ENCODE measurements at places on chromosomes 7 and 10. TPM values are rescaled to one million over a fixed set of nuclear protein-coding genes. Genes with fewer than 3 reads are reported as not detected.

The MYH16 gene
- not detected for total RNA-seq

The ACSL5 gene
- 0.88 TPM for total RNA-seq

- DNase-seq = peak; percentile 36
Observed at GRCh38 chr7:135447748-135448147, 62.2 kb downstream of the CNOT4 start.

DNA sequence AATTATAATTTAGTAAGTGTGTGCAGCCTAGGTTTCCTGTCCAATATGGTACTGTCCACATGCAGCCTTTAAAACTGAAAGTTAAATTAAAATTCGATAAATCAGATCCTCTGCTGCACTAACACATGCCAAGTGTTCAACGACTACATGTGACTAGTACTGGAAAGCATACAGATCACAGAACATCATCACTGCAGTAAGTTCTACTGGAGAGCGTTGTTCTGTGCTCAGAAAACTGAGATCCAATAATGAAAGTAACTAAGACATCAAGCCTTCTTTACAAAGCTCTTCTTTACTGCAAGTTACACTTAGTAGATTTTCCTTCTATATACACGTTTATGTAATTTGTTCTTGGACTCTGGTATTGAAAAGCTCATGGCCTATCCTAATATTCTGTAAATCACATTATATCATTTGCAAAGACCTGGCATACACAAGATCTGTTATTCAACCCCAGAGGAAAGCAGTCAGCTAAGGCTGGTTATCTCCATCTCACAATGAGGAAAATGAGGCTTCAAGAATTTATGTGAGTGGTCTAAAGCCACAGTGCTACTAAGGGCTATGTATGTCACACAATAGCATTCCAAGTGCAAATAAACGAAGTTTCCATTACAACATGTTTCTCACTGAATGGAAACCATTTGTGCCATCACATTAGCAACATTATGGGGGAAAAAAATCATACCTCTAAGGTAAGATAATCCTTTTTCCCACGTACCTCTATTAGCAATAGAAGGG is 77.6 kb downstream of the VPS41 start:
- DNase-seq = no peak

DNA sequence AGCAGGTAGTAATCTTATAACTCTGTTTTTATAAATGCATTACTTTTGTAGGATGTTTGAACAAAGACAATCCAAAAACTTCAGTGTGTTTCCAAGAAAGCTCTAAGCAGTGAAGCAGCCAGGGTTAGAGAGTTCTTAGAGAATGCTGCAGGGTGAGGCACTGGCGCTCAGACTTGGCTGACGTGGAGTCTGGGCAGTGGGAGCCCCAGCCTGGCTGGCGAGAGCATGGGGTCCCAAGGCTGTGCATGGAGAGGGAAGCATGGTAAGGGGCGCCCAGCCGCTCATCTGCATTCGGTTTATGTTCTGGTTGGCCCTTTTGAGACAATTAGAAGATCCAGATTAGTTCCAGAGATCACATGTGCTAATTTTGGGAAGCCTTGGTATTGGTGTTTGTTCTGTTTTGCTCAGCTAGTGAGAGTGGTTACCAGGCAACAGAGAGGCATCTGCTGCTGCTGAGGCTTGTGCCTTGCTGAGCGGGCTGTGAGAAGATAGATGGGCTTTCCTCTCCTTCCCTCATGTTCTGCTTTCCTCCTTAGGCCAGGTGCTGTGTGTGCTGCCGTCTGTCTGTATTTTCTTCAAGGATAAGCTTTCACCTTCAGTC is 10.3 kb downstream of the SUN1 start:
- DNase-seq = no peak

DNA sequence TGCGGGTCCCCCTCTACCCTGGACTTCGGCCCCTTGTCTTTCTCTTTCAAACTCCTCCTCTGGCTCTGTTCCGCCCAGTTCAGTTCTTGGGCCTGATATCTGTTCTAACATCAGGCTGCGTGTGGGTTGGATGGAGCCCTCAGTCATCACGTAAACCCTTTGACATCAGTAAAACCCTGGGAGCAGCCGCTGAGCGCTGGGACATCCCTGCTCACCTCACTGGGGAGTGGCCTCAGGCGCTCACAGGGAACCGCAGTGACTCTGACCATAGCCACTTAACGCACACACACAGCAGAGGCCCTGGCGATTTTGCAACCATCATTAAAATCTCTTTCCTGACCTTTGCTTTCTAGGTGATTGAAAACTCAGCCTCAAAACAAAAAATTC is 113.3 kb downstream of the CYTH3 start:
- no peak for DNase-seq

All from myocyte (in vitro differentiated cells).